Femur (tissue), 1 donor: ENCODE measurements at places on chromosomes 3 and 15.

DNA sequence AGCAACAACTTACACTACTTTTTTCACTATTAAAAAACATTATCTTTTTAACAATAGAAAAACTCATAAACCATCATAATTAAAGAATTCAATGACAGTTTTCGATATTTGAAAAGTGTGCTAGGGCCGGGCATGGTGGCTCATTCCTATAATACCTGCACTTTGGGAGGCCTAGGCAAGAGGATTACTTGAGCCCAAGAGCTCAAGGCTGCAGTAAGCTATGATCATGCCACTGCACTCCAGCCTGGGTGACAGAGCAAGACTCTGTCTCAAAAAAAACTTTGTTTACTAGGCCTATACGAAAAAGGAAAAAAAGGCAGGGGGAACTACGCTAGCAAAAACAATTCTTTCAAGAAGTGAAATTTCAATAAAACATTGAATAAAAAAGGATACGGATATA is 28.1 kb downstream of the AVEN start:
- DNase-seq: no peak

DNA sequence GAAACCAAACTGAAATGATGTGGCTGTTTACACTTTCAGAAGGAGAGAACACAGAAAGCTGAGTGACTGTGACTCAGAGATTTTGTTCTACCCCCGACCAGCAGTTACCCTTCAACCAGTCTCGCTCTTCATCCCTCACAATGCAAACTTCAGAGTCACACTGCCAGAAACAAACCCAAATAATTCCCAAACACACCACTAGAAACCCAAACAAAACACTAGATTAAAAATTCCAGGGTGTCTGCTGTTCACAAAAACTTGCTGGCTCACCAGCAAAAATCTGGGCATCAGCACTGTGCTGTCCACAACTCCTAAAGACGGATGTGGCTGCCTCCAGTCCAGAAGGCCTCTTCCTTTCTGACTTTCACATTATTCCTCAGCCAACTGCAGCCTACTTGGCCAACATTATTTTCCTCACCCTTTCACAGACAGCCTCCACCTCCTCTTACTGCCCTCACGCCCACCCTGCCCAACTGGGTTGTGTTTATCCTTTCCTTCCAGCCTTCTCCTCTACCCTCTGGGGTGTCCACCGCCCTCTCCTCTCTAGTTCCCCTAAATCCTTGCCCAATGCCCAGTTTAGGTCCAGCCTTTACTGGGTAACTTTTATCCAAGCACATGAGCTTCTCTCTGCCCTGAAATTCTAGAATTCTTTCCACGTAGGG is 71.4 kb downstream of the MECOM start:
- DNase-seq: no peak

- DNase-seq: peak; percentile 78
These were observed 38.6 kb downstream of the LYZL4 start for GRCh38 chr3:42371776-42372175.

DNA sequence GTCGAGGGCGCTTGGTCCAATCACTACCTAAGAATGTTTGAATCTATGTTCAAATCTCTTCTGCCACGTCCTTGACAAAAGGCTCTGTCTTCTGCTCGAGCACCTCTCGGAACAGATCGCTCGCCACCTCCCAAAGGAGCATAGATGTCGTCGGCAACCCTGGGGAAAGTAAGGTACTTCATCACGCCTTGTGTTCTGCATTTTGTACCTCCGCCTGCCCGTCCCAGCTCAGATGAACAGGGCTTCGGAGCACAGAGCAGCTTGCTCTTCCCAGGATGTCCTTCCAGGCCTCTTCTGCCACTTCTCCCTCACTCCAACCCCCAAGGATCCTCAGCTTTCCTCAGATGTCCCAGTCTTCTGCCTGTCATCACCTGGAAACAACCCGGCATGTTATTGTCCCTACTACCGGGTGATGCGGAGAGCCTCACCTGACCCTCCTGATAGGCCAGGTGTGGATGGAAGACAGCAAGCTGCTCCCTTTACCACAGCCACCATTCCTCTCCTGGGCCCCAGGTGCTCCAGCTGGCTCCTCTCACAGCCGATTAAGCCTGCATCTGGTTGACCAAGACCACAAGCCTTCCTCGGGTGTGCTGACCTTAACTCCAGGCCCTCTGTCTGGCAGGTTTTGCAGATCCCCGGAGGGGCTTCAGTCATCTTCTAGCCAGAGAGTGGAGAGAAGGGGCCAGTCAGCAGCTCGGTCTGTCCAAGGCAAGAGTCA is 270.5 kb downstream of the FAM43A start:
- DNase-seq: no peak
